Stimulated activated CD4-positive, alpha-beta T cell treated with anti-CD3 and anti-CD28 coated beads, Interleukin-12 subunit alpha, Interleukin-12 subunit beta, amount 100 ng/mL, for 24 hours (primary cell): ENCODE measurements at places on chromosomes 2 and 18.

- no peak for DNase-seq
These were observed 98.2 kb downstream of the EIPR1 start for GRCh38 chr2:3279236-3279960.

GRCh38 chr2:457792-458424, 170.0 kb upstream of the ALKAL2 start:
- DNase-seq, result no peak

GRCh38 chr2:189252991-189253675, 73.6 kb upstream of the COL5A2 start:
- DNase-seq, result no peak

DNA sequence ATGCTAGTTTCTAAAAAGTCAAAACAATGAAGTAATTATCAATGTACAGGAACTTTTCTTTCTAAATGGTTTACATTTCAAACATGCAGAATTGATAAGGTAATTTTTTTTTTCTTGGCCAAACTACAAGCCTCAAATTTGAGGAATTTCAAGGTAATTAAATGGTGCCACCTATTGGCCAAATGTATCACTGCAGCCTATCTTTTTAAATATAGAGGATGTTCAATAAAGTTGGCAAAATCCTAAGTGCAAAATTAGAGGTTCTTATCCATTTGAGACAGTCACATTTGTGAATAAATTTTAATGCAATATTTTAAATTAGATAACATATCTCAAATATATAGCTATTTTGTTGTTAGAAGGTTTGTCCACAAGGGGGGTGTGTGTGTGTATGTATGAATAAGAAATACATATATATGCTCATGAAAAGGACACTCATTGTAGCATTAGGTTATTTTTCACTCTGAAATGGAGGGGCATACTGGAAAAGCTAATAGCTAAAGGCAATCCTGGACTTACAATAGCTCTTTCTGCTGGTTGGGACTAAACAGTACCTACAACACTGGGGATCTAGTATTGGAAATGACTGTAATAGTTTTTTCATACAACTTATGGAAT, 26.2 kb downstream of the MMADHC start:
- no peak for DNase-seq

DNA sequence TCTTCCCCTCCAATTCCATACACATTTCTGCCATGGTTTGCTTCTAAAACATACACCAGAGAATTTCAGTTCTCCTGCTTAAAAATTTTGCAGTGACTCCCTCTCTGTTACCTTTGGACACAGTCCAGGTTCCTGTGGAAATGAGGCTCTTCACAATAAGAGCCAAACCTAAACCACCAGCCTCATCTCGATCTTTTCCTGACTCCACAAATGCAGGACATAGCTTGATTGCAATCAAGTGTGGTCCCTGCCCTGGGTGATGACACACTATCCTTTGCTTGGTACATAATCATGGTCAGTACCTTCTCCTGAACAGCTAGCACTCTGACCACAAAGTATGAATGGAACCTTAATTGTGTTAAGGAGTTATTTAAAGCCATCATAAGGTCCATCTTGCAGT, 134.9 kb upstream of the CHAC2 start:
- DNase-seq, result no peak

- no peak for DNase-seq
These were observed 249.4 kb downstream of the NRXN1 start for GRCh38 chr2:50782543-50782942.

DNA sequence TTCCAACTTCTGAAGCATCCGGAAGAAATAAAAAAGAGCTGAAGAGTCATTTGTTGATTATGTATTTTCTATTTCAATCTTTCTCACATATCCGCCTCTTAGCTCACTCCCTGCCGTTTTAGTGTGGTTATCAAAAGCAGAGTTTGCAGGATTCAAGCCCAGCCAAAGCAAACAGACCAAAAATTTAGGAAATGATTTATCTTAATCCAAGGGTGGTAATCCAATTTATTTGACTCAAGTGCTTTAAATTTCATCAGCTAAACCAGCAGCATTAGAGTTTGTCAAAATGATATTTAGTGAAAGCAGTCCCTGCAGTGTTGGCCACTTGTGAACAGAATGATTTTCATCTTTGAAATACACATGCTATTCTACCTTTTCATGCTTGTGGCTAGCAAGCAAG, 129.3 kb upstream of the CCDC68 start:
- no peak for DNase-seq

- DNase-seq, result no peak
These were observed 237.0 kb downstream of the HDAC4 start for GRCh38 chr2:239163688-239164334.

DNA sequence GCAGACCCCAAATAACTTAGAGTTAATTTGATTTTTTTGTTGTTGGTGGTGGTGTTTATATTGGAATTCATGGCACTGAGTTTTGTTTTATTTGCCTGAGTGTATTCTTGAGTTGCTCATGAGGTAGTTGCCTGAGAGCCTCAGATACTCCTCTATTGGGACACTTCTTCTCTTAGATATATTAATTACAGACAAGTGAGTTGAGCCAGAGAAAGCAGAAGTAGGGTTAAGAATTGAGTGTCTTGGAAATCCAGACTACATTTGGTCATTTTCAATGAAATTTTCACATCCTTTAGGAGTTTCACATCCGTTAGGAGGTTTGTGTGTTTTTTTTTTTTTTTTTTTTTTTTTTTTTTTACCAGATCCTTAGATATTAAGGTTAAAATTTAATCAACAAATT, 29.0 kb downstream of the FMNL2 start:
- no peak for DNase-seq

DNA sequence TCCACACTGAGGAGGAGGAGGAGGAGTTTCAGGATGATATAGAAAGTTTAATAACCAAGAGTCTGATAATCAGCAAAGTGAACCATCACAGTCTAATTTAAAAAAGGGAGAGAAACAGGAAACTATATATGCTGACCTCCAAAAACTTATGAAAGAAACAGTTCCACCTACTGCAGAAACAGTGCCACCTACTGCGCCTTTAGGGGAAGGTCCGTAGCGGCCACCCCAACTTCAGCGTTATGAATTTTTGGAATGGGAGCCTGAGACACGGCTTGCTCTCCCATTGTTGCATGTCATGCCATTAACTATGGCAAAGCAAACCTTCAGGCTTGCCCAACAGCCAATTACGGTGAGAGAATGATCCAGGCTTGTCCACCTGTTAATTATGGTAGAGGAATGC, 1719.2 kb upstream of the LRRTM1 start:
- no peak for DNase-seq

GRCh38 chr2:21030983-21031968, 12.6 kb downstream of the APOB start:
- no peak for DNase-seq

- DNase-seq, result no peak
These were observed 17.1 kb upstream of the TTC21B start for GRCh38 chr2:165970663-165971062.

GRCh38 chr2:64104933-64105332, 39.3 kb downstream of the PELI1 start:
- DNase-seq, result no peak
